ENCODE measurements at places on chromosomes 1 and 21.

DNA sequence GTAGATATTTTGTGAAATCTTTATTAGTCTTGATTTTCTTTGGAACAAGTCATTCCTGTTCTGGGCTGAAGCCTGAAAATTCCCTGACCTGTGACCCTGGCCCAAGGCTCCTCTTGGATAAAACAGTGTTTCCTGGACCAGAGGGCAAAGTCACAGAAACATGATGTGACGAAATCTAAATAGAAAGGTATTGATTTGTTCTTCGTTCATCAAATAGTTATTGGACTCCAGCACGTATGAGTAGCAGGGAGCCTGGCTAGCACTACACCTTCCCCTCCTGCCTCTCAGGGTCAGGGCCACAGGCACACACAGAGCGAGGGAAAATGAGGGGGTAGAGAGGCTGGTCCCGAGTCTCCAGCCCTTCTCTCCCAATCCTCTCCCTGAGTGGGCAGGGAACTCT is 1.7 kb upstream of the CLDN14 start:
- DNase-seq, result no peak

DNA sequence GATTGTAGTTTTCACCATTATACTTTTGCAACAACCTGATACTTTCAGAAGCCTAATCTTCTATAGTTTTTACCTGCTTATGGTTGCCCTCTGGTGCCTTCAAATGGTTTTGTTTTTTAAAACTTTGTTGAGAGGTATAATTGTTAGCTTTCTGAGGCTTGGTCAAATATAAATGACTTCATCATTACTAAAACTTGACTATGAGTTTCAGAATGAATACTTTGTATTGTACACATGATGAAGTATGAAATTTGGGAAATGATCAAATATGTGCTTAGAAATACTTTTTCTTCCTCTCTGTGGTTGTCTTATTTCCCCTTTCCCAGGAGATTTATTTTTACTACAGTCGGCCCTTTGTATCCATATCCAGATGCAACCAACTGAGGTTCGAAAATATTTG is 151.8 kb upstream of the B3GALT2 start:
- DNase-seq, result no peak

GRCh38 chr1:109475261-109475660 is 8.4 kb upstream of the ATXN7L2 start:
- DNase-seq, result no peak

DNA sequence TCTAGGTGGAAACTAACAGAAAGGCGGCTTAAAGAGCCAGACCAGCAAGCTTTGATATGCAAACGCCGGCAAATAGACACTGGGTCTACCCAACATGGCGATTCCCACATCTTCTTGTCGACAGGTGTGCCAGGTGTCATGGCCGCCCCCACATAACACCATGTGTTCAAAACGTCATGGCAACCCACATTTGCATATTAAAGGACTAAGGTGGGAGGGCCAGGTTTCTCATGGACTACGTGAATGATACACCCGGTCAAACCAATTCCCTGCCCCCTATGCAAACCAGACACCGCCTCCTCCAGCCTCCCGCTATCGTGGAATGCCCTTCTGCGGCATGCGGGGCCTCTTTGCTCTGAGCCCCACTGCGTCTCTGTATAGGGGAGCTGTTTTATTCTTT is 41.3 kb downstream of the ICOSLG start:
- no peak for DNase-seq

DNA sequence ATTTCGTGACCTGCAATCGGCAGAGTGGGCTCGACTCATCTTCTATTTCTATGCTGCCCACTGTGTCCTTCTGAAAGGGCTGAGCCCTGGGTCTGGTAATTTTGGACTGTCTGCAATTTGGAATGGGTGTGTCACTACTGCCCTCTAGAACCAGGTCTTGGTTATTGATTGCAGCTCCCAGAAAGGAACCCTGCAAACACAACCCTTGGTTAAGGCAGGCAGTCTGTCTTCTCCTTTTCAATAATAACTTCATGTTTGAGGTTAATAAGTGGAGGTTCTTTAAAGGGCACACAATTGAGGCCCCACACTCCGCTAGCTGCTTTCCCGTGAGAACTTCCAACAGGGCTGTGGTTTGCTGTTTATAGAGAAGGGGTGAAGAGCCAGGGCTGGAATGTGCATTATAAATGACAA is 79.9 kb upstream of the LYST start:
- DNase-seq, result no peak
